ENCODE measurements at places on chromosomes 4 and X.

GRCh38 chr4:150867148-150867547, 147.9 kb downstream of the LRBA start:
- peak; percentile 93 for DNase-seq

GRCh38 chrX:69158166-69158980, 6.9 kb downstream of the PJA1 start:
- peak; percentile 55 for DNase-seq

DNA sequence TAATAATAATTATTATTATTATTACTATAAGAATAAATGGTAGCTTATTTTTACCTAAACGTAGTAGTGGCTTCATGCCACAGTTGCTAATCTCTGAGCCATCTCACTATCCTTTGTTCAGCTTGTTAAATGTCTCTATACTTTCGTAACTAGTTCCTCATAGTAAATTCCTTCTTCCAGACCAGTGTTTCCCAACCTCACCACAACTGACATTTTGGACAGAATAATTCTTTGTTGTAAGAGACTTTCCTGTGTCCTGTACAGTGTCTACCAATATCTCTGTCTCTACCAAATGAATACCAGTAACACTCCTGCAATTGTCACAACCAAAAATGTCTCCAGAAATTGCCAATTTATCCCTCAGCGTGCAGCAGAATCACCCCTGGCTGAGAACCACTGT, 1040.9 kb downstream of the DMD start:
- peak; percentile 3 for DNase-seq

DNA sequence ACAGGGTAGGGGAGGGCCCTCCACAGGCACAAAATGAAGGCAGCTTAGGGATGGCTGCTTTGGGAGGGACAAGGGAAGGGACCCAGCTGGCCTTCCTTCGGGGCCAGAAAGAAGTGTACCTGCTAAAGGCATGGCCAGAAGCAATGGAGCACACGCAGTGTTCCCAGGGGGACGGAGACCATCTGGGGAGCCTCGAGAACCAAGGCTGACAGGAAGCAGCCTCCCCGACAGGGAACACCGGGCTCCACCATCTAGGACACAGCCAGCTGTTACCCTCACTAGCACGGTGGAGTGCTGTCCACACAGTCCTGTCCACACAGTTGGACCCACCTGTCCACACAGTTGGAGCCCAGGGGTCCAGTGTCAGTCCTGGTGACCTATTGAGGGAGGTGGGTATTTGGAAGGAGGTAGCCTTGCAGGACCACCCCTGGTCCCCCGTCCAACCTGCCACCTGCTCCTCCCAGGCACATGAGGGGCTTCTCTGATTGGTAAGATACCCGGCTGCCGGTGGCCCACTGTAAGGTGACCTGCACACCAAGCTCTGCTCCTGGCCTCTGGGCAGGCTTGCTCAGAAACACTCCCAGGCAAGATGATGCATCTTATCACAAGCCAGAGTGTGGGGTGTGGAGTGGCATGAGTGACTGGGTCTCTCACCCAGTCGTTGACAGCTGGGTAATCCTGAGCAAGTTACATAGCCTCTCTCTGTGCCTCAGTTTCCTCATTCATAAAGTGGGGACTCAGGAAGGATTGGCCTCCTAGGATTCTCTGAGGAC, 20.5 kb upstream of the AFAP1 start:
- DNase-seq, result no peak

GRCh38 chr4:55468724-55469123, 73.0 kb downstream of the TMEM165 start:
- no peak for DNase-seq

DNA sequence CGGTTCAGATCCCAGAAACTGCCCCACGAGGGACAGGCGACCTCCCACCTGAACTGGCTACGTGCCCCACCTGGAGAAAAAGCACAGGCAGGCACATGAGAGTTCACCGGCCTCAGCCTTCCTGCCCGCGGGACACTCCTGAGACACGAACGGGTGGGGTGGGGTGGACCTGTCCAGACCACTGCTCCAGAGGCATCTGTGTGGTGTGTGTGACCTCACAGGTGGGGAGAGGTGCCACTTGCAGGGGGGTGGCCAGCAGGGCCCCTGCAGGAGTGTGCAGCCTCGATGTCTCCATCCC, 18.5 kb downstream of the NELFA start:
- DNase-seq, result no peak

DNA sequence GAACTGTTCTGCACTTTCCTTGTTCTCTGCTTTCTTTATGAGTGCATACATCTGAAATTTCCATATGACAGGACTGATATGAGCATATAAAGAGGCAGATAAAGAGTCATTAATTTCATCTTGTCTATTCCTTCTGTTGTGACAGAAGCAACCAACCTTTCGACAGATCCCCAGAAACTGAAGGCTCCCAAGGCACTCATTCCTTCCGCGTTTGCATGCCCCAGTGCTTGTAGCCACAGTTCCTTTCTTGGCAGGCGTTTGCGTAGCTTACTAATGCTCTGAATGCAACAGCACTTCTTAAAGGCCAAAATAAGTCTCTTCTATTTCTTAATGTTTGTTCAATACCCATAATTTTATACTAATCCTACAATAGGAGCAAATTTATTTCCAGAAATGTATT, 94.0 kb upstream of the TBL1X start:
- no peak for DNase-seq

DNA sequence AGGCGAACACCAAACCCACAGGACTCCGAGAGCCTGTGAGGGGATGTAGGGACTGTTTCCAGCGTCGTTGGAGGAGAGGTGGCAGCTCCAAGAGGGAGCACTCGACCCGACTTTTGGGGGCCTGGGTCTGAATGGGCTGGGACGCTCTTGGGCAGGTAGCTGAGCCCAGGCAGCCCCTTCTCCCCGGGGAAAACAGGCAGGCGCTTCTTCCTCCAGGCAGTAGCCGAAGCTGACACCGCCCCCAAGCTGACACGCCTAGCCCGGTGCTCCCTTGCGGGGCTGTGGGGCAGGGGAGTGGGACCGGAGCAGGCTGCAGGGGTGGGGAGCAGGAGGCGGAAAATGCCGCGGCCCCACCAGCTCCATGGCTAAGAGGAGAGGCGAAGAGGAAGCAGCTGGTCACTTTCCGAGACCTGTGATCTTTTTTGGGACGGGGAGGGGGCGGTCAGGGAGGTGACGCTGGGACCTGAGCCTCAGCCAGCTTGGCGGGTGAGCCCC, 4.2 kb downstream of the NKX1-1 start:
- no peak for DNase-seq

DNA sequence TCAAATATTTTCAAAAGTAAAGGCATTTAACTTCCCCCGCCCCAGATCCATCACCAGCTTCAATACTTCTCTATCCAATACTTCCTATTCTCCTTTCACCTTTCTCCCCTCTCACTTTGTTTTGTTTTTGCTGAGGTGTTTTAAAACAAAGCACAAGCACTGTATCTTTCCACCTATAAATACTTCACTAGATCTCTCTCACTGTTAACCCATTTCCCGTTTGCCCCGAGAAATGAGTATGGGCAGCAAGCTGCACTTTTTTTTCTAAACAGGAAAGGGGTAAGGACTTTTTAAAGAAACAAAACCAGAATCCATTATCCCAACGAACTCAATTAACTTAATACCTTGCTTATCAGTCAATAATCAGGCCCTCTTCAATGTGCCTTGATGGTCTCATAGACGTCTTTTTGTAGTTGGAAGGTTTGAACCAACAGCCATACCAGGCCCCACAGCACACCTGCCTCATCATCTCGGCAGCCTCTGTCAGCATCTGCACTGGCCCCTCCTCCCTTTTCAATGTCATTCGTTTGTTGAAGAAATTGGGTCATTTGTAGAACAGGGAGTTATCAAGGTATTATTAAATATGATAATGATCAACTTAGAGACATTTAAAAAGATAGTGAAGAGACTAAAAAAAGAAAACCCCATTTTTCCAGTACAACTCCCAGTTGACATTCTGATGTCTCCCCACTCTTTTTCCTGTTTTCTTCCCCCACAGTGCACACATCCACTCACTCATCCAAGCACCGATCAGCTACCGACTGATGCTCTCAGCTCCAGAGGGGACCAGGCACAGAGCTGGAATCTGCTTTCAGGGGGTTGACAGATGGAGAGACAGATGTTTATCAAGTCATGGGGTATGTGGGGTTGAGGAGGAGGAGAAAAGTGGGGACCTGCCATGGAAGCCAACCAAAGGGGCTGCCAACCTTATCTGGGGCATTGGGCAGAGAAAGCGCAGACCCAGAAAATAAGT, 25.8 kb downstream of the CRMP1 start:
- DNase-seq, result no peak

DNA sequence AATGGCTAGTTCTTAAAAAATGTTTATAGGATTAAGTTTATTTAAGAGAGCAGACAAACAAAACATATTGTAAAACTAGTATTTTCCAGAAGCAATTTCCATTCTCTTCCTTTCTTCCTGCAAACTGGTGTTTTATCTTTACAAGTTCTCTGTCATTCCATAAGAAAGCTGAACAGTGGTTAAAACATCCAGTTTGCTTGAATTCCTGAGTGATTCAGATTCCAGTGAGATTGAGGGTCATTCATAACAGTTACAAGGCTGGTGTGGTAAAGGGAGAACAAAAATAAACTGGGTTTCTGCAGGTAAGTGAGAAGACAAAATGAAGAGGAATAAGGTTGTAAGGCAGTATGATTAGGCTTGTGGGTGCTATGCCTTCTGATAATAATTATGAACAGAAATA, 544.8 kb upstream of the DIPK2B start:
- no peak for DNase-seq

DNA sequence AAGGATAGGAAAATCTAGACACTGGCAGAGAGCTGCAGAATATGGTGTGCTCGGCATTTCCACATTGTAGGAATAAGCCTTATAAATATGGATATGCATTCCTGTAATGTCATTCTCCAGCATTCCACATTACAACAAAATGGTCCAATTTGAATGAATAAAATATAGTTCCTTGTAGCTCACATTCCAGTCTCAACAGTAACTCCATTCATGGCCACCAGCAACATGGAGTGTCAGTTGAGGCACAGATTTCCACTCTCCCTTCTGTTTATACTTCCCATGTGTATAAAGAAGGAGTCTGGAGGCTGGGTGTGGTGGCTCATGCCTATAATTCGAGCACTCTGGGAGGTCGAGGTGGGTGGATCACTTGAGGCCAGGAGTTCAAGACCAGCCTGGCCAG, 84.5 kb downstream of the AASDH start:
- no peak for DNase-seq

DNA sequence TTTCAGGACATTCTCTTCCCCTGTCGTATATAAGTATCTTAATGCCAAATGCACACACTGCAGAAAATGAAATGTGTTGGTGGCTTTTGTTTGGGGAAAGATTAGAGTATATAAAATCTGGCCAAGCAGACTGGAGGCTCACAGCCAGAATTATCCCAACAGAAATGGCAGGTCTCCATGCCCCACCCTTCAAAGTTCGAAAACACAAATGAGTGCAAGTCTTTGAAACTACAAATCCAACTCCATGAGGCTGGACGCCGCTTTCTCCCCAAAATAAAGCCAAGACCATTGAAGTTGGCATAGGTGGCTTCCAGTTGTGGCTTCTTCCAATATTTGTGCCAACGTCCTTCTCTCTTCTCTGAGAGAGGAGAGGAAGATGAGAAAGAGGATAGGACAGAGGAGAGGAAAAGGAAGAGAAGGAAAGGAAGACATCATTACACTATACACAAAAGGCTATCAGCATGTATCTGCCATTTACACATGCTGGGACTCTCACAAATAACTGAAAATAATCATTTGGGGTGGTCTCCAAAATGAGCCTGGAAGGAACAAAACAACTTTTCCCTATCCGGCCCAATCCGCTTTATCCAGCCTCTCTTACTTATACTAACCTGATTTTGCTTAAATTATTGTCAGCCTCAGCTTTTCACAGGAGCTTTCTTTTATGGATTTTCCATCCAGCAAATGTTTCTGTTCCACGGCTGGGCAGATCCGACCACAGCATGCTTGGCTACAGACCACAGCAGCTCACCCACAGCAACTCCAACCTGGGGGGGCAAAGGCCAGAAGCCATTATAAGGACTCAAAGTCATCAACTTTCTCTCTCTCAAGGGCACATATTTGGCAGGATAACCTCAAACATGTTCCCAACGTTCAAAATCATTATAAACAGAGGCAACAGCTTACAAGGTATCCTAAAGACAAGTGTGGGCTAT, 71.7 kb downstream of the APBB2 start:
- no peak for DNase-seq

DNA sequence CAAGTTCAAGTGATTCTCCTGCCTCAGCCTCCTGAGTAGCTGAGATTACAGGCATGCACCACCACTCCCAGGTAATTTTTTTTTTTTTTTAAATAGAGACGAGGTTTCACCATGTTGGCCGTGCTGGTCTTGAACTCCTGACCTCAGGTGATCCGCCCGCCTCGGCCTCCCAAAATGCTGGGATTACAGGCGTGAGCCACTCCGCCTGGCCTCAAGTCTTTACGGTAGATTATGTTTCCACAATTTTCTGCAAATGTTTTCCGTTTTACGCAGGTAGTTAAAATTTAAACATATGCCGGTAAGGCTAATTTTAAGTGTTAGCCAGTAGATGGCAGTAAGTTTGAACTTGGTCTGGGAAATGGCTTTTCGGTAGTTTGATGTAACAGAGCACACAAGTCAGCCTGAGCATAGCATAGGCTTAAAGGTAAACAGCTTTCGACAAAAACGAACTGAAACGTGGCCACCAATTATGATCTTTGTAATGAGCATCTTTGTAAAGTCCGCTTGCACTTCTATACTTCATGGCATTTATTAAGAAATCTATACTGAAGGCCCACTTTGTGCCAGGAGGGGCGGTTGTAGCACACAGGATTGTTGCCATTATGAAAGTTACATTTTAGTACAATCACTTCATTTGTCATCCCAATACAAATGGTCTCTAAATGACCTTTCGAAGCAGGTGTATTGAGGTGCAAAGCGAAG, 31.1 kb downstream of the CCKAR start:
- DNase-seq, result peak; percentile 73

DNA sequence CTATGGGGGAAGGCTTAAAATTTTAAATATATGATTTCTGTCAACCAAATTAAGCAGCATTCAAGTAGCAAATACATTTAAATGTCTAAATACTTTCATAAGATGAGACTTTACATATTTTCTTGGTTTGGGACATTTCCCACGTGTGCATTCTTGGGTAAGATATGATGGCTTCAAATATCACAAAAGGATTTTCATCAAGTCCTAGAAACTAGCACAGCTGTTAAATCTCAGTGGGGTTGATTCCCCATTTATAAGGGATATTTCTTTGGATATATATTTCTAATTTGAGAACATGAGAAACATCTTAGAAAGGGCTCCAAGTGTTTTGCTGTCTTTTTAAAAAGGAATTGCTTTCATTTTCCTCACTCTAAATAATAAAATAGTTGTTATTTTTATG, 90.2 kb downstream of the P2RY10 start:
- no peak for DNase-seq

All from OCI-M1 (cell line).